Stimulated activated CD4-positive, alpha-beta T cell treated with anti-CD3 and anti-CD28 coated beads, Interleukin-1b, Interleukin-23, amount 100 ng/mL, for 1 hour (primary cell): ENCODE measurements at places on chromosomes 3 and 15.

- DNase-seq, result no peak
Observed at GRCh38 chr3:85433319-85433718, 474.5 kb downstream of the CADM2 start.

- DNase-seq, result no peak
Observed at GRCh38 chr3:10085738-10086137, 22.3 kb downstream of the FANCD2OS start.

DNA sequence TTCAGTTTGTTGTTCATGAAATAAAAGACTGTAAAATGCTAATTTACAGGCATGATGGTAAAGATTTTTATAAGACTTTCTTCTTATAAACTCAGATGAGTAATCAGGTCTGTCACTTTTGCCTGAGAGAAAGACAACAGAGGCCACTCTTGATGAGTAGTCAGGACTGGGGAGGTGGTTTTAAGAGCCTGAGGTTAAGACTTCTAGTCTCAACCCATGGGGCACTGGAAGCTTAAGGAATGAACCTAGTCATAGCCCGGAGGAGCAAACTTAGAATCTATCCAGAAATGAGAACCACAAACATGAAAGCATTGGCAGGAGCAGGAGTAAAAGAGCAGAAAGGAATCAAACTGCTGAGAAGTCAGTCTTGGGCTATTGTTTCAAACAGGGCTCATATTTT, 846.3 kb upstream of the ARPP21 start:
- DNase-seq, result no peak

DNA sequence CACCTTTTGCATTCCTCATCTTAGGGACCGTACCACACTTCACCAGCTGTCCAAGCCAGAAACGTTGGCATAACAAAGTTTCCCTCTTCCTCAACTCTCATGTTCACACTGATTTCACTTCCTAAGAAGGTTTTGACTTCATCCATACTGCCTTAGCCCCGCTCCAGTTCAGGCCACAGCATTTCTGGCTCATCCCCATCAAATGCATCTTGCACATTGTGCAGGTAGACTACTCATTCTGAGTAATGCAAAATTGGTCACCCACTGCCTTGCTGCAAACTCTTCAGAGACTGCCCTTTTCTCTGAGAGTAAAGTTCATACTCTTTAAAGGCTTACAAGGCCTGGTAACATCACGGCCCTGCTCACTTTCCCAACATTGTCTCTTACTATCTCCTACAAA, 8.8 kb downstream of the NUSAP1 start:
- DNase-seq, result no peak

- no peak for DNase-seq
Observed at GRCh38 chr15:81830520-81830919, 215.3 kb downstream of the MEX3B start.

- DNase-seq, result no peak
Observed at GRCh38 chr3:174931473-174932353, 72.6 kb downstream of the NAALADL2 start.

GRCh38 chr3:111882799-111883198, 23.7 kb downstream of the PHLDB2 start:
- no peak for DNase-seq

DNA sequence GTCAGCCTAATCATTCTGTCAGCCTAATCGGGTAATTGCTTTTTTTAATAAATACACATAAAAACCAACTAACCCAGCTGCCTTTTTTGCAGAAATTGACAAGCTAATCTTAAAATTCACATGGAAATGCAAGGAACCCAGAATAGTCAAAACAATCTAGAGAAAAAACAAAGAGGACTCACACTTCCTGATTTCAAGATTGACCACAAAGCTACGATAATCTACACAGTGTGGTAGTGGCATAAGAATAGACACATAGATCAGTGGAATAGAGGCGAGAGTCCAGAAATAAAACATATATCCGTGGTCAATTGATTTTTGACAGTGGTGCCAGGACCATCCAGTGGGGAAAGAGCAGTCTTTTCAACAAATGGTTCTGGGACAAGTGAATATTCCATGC, 2.4 kb upstream of the C3orf20 start:
- DNase-seq, result no peak

- no peak for DNase-seq
Observed at GRCh38 chr3:172953571-172953970, 187.5 kb downstream of the SPATA16 start.

DNA sequence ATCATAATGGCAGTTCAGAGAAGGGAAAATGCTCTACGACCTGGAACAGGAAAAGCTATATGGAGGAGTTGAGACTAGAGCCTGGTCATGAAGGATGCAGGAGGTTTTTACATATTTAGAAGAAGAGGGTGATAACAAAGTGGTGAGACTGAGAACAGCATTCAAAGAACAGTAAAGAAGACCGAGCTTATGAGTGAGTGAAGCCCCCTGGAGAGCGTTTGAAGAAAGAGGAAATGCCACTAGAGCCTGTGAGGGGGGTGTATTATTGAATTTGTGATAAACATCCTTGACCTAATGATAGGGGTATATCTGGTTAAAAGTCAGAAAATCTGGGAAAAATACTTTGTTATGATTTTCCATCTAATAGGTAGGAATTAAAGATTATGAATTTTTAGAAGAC, 4.2 kb downstream of the PARP9 start:
- DNase-seq, result no peak
